ENCODE measurements at places on chromosomes 2 and 18.

GRCh38 chr2:108967757-108968156 lies 21.3 kb downstream of the EDAR start:
- no peak for DNase-seq

DNA sequence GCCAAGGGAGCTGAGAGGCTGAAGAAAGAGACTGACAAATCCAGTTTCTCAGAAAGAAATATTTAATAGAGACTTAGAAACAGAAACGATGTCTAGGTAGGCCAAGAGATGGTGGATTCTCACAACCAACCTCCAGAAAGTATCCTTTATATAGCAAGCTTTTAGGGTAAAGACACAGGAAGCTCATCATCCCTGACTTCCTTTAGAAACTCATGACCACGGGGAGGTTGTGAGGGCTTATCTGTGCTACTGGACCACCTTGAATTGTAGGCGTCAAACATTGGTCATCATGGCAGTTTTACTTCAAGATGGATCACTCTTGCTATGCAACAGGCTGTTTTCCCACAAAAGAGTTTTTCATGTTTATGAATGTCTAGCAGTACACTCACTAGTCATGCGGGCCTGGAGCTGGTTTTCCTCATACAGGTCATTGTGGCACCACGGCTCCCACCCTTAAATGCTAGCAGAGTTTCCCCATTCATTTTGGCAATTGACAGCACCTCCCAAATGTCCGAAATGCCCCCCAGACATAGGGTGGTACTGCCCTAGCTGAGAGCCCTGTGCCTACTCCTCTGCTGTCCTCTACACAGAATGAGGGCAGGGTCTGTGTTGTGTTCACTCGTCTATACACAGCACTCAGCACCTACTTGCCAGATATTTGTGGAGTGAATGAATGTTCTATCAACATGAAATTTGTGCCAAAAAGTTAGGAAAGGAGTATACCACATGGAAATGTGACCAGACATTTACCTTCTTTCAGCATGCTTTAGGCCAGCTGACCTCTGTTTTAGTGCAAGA lies 89.0 kb downstream of the TMEM247 start:
- no peak for DNase-seq

DNA sequence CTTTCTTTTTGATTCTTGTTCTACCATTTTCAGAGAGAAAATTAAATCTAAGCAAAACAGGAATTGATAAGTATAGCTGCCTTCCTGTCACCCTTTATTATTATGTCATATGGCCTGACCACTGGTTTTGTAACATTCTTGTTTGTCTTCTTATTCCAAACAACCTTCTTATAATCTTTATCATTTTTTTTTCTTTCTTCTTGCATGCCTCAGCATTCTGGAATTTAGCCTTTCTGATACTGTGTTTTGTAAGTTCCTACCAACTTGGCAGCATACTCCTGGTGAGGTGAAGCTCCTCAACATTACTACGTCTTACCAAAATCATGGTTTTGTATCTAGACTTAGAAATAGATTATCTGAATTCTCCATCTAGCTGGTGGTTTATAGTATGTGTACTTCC lies 199.2 kb downstream of the CAMKMT start:
- DNase-seq, result no peak

DNA sequence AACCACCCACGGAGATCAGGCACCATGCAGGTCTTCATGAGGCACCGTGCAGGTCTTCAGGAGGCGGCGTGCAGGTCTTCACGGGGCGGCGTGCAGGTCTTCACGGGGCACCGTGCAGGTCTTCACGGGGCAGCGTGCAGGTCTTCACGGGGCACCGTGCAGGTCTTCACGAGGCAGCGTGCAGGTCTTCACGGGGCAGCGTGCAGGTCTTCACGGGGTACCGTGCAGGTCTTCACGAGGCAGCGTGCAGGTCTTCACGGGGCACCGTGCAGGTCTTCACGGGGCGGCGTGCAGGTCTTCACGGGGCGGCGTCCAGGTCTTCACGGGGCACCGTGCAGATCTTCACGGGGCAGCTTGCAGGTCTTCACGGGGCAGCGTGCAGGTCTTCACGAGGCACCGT lies 350.4 kb upstream of the PKDCC start:
- DNase-seq, result no peak

DNA sequence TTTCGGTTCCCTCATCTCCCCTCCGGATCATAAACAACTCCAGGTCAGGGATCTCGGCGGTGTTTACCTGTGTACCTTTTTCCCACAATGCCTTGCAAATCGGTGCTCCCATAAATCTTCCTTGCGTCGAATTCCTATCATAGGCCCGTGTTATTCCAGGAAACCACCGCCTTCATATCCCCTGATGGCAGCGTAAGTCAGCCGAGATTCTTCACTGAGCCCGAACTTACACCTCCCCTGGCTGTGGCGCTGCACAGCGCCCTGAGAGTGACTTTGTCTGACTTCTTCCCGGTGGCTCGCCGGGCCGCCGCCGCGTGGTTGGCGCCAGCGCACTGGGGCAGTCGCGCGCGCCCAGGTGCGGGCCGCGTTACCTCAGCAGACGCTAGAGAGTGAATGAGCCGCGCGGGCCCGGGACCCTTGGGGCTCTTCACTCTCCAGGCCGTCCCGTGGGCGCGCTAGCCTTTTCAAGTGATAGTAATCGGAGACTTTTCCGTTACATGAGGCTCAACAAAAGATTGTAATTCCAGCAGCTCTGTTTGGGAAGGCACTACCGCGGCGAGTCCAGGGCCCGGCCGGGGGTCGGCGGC lies 101.6 kb downstream of the SPTBN1 start:
- DNase-seq, result peak; percentile 44

DNA sequence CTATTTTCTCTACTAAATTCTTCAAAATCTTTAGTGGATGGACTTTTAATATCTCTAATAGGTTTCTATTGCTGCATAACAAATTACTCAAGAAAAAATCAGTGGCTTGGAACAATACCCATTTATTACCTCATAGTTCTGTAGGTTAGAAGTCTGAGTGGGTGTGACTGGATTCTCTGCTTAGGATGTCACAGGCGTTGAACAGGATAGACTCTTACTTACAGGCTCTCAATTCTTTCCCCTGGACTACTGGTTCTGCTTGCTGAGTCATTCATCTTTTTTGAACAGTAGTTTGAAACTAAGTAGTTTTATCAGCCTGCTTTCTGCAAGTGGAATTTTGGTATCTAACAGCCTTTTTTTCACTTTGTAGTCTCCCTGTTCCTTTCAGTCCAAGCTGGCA lies 265.4 kb downstream of the ZNF385B start:
- no peak for DNase-seq

DNA sequence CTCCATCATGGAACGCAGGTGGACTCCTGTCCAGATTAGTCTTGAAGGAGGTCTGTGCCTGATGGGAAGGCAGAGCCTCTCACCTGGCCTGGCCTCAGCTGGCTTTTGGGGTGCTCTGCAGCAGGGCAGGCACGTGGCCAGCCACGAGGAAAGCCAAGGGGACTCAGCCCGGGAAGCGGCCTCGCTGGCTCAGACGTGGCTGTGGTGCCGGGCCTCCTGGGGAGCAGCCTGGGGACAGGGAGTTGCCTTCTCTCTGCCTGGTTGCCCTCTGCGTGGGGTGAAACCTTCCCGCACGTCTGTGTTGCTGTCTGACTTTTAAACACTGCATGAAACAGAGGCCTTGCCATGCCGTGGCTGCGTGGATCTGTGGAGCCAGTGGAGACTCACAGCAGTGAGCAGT lies 45.0 kb downstream of the RTP5 start:
- DNase-seq, result no peak

DNA sequence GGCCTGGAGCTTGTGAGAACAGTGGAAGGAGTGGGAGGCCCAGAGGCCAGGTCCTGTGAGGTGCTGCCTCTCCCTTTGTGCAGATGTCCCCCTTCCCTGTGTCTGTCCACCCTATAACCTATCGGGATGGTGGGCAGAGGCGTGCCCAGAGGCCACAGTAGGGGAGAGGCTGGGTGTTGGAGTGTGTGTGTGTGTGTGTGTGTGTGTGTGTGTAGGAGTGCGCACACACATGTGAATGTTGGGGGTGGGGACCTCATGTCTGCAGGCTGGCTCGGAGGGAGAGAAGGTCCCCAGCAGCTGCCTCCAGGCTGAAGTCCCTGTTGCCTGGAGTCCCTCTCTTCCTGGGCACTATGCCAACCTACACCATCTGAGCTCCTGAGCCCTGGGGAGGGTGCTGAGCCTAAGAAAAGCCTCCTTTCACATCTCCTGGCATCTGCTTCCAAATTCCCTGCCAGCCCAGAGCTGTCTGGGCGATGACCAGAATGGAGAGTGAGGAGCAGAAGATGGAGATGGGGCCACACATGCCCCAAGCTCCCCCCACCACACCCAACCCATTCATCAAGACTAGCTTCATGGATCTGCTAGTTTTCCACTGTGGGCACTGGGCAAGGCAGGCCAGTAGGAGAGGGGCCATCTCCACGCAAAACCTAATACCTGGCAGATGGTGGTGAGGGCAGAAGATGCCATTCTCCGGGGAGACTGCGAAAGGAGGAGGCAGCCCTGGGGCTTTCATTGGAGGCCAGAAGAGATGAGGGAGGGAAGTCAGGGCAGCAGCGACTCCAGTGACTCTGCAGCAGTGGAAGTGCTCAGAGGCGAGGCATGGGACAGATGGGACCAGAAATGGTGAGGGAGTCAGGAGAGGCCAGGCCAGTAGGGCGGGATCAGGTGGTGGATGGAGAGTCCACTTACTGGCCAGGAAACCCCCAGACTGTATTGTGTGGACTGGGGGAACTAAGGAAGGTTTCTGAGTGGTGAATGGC lies 20.3 kb downstream of the KCNK3 start:
- no peak for DNase-seq

GRCh38 chr2:33494155-33494779 lies 17.8 kb downstream of the RASGRP3 start:
- no peak for DNase-seq

DNA sequence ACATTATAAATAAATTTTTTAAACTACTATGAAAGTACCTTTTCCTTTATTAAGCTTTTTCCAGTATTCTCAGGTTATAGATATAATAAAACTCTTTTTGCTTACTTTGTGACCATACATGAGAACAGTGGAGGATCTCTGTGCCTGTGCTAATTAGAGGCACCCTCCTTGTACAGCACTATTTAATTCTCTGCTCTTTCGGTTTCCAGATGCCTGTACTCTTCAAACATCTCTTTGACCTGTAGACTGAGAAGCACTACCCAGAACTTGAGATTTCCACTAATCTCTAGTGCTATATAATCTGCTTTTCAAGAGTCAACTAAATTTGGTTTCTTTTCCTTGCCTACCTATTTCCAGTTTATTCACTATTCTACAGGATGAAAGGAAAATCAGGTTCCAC lies 131.1 kb downstream of the GULP1 start:
- DNase-seq, result no peak

DNA sequence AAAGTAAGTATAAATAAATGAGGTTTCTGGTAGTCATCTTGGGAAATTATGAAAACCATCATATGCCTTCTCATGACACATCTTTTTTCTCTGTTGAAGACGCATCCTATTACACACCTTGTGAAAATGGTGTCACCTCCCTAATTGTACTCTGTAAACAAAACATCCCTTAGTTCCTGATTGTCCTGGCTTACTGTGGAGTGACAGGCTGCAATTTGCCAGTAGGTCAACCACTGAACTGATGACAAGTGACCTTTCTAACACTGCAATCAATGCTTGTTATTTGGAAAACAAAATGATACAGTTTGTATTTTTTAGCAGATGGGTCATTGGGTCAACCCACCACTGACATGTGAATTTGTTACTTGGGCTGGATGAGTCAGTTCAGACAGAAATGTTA lies 219.5 kb downstream of the PTPRM start:
- DNase-seq, result no peak

- no peak for DNase-seq
Observed at GRCh38 chr18:22276334-22276713, 106.9 kb downstream of the GATA6 start.

GRCh38 chr2:156518138-156518537 lies 82.0 kb downstream of the GPD2 start:
- DNase-seq, result no peak

GRCh38 chr2:20050104-20050645 lies 1.3 kb downstream of the LAPTM4A start:
- no peak for DNase-seq

GRCh38 chr2:30296496-30296895 lies 65.2 kb downstream of the LBH start:
- DNase-seq, result no peak

DNA sequence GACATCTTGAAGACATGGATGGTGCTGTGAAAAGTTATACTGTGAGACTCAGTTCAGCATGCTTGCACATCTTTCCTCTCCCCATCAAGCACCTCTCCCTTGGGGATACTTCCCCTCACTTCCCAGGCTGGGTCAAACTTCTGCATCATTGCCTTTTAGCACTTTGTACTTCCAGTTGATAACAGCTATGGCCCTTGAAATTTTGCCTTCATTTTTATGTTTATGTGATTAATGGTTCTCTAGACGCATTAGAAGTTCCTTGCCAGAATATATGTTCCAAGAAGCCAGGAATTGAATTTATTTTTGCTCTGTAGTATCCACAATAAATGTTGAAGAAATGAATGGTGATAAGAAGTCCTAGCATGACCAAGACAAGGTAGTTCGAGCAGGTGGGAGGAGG lies 120.9 kb upstream of the ST6GAL2 start:
- DNase-seq, result no peak
